Activated CD4-positive, alpha-beta T cell treated with anti-CD3 and anti-CD28 coated beads, Interleukin-2, amount 10 ng/mL, durations not matched to agents 7 days and 5 days (primary cell): ENCODE measurements at places on chromosomes 2 and 18. TPM values are rescaled to one million over a fixed set of nuclear protein-coding genes. Genes with fewer than 3 reads are reported as not detected.

DNA sequence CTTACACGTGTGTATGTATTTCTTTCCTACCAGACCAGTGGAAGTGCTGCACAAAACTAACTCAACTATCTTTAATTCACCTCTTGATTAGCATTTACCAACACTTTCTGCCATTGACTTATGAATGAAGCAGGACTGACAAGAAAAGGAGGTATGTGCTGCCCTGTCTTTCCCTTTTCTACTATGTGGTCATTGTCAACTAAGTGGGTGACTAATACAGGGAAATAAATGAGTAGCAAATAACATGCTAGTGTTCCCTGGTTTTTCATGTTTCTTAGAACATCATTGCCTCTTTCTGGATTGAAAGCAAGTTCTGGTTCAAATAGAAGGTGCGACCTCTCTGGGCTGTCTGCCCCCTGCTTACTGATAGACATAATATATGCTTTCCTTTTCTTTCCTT, 58.0 kb downstream of the LINC00305 start:
- DNase-seq = no peak

- no peak for DNase-seq
Measured at GRCh38 chr2:40287195-40287594, 164.7 kb downstream of the SLC8A1 start.

The HOXD4 gene
- not detected for total RNA-seq

The FAM124B gene
- 0.64 TPM for total RNA-seq

GRCh38 chr2:142876423-142876822, 1.0 kb upstream of the KYNU start:
- no peak for DNase-seq

DNA sequence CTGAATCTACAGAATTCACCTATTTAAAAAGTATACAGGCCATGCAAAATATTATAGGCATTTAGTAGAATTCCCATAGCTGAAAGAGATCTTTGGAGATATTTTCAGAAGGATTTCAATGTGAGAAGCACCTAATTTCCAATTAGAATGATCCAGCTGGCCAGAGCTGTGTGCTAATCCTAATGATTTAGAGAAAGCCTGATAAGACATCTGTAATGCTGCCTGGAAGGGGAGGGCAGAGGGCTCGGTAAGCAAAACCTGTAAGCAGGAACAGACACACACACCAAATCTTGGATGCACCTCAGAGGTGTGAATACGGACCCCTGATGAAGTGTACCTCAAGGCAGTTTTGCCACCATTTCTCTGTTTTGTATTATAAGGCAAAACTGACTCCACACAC, 14.0 kb downstream of the SERTAD2 start:
- no peak for DNase-seq

- no peak for DNase-seq
Measured at GRCh38 chr2:53769318-53769945, 1.8 kb downstream of the CHAC2 start.

- no peak for DNase-seq
Measured at GRCh38 chr2:118738524-118739308, 108.7 kb downstream of the EN1 start.

The LHCGR gene
- total RNA-seq = not detected

DNA sequence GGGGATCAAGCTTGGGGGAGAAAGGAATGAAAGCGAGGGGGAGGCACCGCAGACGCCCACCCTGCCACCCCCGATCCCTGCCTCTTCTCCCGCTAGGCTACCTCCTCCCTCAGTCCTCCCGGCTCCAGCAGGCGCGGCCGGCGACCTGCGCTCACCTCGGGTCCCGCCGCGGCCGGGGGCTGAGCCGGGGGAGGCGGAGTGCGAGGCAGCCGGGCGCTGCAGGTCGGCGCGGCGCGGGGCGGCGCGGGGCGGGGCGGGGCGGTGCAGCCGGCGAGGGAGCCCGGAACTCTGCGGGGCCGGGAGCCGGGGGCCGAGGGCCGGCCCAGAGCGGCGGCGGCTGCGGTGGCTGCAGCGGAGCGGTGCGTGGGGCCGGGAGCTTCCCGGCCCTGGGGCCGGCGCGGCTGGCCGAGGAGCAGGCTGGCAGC, 477 bp downstream of the ACVR1 start:
- peak; percentile 58 for DNase-seq

- no peak for DNase-seq
Measured at GRCh38 chr2:184756885-184757284, 158.6 kb downstream of the ZNF804A start.

The DTNA gene
- total RNA-seq = not detected

The TMEM17 gene
- not detected for total RNA-seq

DNA sequence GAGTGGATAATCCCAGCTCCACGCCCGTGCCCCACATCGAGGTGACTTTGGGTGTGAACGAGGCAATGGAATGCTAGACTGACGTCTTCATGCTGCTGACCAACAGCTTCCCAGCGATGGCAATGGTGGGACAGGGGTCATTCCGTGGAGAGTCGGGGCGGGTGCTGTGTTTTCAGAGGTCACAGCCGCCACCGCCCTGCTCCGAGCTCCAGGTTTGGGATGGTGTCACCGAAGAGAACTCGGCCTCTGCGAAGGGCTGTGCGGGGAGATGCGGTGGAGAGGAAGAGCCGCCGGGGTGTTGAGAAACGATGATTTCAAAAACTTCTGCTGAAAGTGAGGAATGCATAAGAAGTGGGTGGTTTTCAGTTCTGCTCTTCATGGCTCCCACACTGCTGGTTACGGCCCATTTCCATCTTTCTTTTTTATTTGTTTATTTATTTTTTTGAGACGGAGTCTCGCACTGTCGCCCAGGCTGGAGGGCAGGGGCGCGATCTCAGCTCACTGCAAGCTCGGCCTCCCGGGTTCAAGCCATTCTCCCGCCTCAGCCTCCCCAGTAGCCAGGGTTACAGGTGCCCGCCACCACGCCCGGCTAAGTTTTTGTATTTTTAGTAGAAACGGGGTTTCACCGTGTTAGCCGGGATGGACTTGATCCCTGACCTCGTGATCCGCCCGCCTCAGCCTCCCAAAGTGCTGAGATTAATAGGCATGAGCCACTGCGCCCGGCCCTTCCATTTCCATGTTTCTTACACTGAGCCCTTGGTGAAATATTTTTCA, 142.6 kb downstream of the RTP5 start:
- no peak for DNase-seq

DNA sequence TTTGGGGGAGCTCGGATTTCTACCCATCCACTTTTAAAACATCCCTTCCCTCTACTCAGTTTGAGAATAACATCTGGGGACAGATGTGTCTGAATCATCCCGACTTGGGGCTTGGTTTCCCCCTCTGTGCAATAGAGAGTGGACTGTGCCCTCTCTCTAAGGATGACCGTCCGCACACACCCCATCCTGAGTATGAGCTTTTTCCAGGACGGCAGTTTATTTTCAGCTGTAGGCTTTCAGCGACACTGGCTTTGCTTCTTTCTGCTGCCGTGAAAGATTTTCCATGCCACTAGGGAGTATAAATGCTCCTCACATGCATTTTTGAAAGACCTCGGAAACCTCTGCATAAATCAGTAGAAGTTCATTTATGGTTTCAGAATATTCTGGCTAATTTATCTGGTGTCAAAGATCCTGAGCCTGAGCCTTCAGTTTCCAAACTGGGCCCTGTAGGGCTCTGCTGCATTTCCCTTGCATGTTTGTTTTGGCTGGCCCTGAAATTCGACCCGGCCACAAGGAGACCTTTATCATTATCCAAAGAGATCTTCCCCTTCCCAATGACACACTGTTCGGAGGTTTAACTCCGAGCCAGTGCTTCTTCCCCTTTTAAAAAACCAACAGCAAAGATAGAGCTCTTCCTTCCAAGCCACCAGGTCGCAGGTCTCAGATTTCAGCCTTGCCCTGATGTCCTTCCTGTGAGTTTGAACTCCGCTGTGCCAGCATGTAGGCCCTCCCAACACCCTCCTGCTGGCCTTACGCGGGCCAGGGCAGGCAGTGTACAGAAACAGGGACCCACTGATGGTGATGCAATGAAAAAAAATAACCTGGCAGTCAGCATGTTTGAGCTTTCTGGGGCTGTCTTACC, 53.3 kb downstream of the FECH start:
- DNase-seq = no peak

GRCh38 chr2:23540804-23541360, 155.9 kb downstream of the KLHL29 start:
- no peak for DNase-seq

DNA sequence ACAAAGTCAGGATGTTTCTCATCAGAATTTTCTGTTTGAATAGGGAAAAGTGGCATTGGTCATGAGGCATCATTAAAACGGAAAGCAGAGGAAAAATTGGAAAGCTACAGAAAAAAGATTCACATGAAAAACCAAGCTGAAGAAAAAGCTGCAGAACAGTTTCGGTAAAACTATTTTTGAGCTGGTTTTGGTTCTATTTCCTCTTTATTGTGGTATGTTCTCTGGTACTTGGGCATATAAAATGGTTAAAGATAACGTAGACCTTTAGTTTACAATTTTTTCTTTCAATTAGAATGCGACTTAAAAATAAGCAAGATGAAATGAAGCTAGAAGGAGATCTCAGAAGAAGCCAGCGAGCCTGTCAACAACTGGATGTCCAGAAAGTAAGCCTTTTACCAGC, 7.6 kb downstream of the GPATCH11 start:
- no peak for DNase-seq

The UGT1A5 gene
- total RNA-seq = not detected

DNA sequence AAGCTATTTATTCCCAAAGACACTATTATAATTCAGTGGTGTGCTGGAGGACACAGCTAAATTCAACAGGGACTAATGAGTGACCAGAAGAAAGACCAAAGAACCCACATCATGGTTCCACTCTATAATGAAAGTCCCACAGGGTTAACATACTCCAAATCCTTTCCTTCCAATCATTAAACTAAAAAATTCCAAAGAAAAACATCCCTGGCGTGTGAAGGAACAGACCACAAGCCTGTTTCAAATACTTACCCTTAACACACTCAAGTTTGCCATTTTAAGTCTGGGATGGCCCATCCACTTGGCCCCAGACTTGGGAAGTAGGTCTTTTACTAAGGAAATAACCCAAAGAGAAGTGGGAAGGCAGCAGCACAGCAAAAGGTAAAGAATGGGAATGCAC, 150.1 kb upstream of the CCDC150 start:
- no peak for DNase-seq

- DNase-seq = no peak
Measured at GRCh38 chr2:26537069-26537825, 59.3 kb upstream of the OTOF start.
